ENCODE measurements at places on chromosomes 7 and 10. TPM values are rescaled to one million over a fixed set of nuclear protein-coding genes. Genes with fewer than 3 reads are reported as not detected.
A peak's percentile ranks its signal among the peaks of the same experiment; 100 is the strongest.

The DDC gene
- 213 TPM for polyA plus RNA-seq

The ACTL6B gene
- 2.9 TPM for polyA plus RNA-seq

The TUBB8 gene
- 0.81 TPM for polyA plus RNA-seq

The GAD2 gene
- 1.7 TPM for polyA plus RNA-seq

The ACSL5 gene
- 361 TPM for polyA plus RNA-seq

The HOXA7 gene
- 2.3 TPM for polyA plus RNA-seq

The TMEM176B gene
- 291 TPM for polyA plus RNA-seq

The TFEC gene
- 132 TPM for polyA plus RNA-seq

GRCh38 chr10:80855348-80855971 lies 317.8 kb downstream of the SH2D4B start:
- DNase-seq, result no peak
- no peak overlapping the region for H3K27ac ChIP-seq
- no peaks in the 10 kb centered on the region for H3K36me3 ChIP-seq
- H3K4me3 ChIP-seq, result no peak overlapping the region

DNA sequence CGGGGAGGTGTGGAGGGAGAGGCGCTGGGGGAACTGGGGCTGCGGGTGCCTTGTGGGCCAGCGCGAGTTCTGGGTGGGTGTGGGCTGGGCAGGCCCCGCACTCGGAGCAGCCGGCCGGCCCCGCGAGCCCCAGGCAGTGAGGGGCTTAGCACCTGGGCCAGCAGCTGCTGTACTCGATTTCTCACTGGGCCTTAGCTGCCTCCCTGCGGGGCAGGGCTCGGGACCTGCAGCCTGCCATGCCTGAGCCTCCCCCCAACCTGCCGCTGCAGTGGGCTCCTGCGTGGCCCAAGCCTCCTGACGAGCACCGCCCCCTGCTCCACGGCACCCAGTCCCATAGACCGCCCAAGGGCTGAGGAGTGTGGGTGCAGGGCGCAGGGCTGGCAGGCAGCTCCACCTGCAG lies 116.3 kb downstream of the CFTR start:
- H3K4me1 ChIP-seq, result no peaks in the 10 kb centered on the region
- DNase-seq, result no peak
- H3K27ac ChIP-seq, result no peak overlapping the region
- no peak overlapping the region for H3K4me3 ChIP-seq
- H3K27me3 ChIP-seq, result no peaks in the 10 kb centered on the region
- H3K36me3 ChIP-seq, result peaks cover 11% of the 10 kb centered on the region

DNA sequence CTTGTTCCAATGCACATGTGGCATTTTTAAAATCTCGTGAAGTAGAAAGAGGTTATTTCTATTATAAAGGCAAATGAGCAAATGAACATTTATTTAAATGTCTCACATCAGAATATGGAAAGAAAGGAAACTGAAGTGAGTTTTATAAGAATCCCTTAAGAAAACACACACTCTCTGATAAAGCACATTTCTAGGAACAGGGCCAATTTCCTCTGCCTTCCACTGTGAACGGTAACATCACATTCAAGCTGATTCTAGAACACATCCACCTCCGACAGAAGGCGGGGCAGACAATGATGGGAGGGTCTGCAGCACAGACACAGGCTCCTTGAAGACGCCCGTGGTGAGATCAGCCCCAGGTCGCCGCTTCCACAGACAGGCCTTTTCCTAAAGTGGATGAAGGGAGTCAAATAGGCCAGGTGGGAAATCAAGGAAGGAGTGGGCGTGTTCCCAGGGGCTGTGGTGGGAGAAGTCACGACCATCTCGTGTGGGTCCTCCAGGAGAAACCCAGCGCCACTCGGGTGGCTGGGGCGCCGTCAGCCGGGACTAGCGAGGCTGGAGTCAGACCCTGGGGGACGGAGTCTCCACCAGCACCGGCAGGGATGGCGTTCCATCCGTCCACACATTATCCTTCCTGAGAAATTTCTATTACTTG lies 31.1 kb downstream of the PITRM1 start:
- no peak for DNase-seq
- no peak overlapping the region for H3K27ac ChIP-seq
- no peaks in the 10 kb centered on the region for H3K4me1 ChIP-seq
- H3K27me3 ChIP-seq, result no peaks in the 10 kb centered on the region

DNA sequence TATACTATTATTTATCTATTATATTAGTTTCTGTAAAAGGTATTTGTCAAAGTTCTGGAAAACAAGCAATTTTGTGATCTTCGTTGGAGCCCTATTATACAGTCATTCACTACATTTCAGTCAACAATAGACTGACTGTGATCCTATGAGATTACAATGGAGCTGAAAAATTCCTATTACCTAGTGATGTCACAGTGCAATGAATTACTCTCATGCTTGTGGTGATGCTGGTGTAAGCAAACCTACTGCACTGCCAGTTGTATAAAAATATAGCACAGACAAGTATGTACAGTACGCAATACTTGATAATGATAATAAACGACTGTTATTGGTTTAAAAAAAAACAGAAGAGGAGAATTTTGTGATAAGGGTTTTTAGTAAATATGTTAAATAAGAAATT lies 21.4 kb downstream of the OR6V1 start:
- H3K4me3 ChIP-seq, result no peak overlapping the region
- H3K36me3 ChIP-seq, result no peaks in the 10 kb centered on the region
- H3K27ac ChIP-seq, result no peak overlapping the region

- peaks cover 86% of the 10 kb centered on the region for H3K36me3 ChIP-seq
- H3K27ac ChIP-seq, result peak overlapping the region; percentile 32
- peaks cover 19% of the 10 kb centered on the region for H3K4me1 ChIP-seq
These were observed 23.4 kb downstream of the CAMK2G start for GRCh38 chr10:73850863-73851461.

GRCh38 chr10:123241391-123242141 lies 87.4 kb downstream of the BUB3 start:
- H3K27ac ChIP-seq, result no peak overlapping the region
- H3K4me3 ChIP-seq, result no peak overlapping the region
- no peaks in the 10 kb centered on the region for H3K36me3 ChIP-seq

DNA sequence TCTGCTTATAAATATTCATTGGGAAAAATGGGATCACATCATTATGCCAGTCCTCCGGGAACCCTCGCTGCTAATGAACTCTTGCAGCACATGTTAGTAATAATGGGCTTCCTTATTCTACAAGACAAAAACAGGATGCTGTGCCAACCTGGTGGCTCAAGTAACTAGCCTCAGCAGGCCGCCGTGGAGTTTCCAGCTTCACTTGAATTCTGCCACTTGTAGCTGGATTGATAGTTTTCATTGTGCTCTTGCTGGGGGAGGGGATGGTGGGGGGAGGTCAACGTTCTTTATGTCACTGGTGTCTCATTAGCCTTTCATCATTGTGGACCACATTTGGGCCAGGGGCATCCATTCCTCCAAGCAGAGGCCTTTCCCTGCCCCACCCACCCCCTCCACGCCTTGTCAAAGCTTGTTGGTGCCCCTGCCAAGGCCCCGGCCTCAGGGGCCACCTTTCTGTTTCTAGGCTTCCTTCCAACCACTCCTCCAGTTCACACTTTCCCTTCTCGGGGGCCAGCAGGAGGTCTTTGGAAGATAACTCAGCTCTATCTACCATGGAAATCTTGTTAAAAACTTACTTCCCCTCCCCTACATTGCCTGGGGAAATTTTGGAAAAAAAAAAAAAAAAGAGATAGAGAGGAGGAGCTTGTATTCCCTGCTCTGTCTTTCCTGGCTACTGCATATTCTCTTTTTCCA lies 153.9 kb downstream of the BMPER start:
- no peak for DNase-seq
- no peaks in the 10 kb centered on the region for H3K27me3 ChIP-seq
- no peaks in the 10 kb centered on the region for H3K36me3 ChIP-seq
- no peak overlapping the region for H3K27ac ChIP-seq
- H3K4me3 ChIP-seq, result no peak overlapping the region

GRCh38 chr7:134474828-134475227 lies 15.9 kb upstream of the AKR1B1 start:
- H3K4me3 ChIP-seq, result no peak overlapping the region
- no peaks in the 10 kb centered on the region for H3K4me1 ChIP-seq
- no peaks in the 10 kb centered on the region for H3K36me3 ChIP-seq

DNA sequence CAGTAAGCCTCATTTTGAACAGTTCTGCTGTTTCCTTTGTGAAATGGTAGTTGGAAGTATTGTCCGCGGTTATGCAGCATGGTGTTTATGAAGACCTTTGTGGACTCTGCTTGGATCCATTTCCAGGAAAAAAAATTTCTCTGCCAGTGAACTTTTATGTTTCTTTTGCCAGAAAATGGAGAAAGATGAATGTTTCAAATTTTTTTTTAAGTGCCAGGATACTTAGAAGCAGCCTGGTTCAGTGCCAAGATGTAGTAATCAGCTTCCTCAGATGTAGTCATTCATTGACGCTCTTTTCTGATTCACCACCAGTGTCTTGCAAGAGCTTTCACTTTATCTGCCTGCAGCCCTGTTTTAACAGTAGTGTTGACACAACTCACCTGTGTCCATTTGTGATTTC lies 258.2 kb downstream of the SDK1 start:
- peak overlapping the region; percentile 20 for H3K27ac ChIP-seq
- H3K4me3 ChIP-seq, result no peak overlapping the region
- H3K27me3 ChIP-seq, result no peaks in the 10 kb centered on the region
- peak; percentile 56 for DNase-seq
- no peaks in the 10 kb centered on the region for H3K36me3 ChIP-seq
- peaks cover 7% of the 10 kb centered on the region for H3K4me1 ChIP-seq

GRCh38 chr7:25619963-25620799 lies 391.9 kb upstream of the NPVF start:
- H3K4me3 ChIP-seq, result no peak overlapping the region
- H3K27me3 ChIP-seq, result no peaks in the 10 kb centered on the region
- no peak for DNase-seq
- no peaks in the 10 kb centered on the region for H3K4me1 ChIP-seq

DNA sequence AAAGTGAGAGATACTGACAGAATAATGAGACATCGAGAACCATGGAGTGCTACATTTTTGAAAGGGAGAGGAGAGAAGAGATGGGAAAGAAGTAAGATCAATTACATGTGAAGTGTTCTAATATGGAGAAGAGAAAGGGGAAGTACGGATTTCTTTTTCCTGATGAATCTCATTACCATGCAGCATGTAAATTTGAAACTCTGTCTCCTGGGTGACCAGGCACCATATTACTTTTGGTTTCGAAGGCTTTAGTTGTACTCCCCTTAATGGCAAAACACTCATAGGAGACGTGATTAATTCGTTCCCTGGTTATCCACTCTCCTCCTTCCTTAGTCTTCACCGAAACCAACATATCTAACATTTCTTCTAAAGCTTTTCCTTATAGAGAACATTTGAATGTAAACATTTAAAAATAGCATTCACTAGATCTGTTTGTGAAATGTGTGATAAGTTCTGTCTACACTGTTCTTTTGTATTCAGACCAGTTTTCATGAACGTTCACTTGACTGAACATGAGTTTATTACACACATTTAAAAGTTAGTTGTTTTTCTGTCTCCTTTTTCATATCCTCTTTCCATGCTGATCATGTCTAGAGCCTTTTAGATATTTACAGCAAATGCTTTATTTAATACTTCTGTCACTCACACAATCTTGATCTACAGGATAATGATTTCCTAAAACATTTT lies 80.2 kb upstream of the MSRB2 start:
- no peak overlapping the region for H3K4me3 ChIP-seq
- DNase-seq, result no peak
- no peaks in the 10 kb centered on the region for H3K27me3 ChIP-seq
- no peaks in the 10 kb centered on the region for H3K4me1 ChIP-seq
- no peaks in the 10 kb centered on the region for H3K36me3 ChIP-seq
- no peak overlapping the region for H3K27ac ChIP-seq

GRCh38 chr7:93559639-93560491 lies 14.7 kb downstream of the CALCR start:
- no peaks in the 10 kb centered on the region for H3K27me3 ChIP-seq
- H3K4me1 ChIP-seq, result no peaks in the 10 kb centered on the region
- H3K36me3 ChIP-seq, result no peaks in the 10 kb centered on the region
- no peak for DNase-seq
- no peak overlapping the region for H3K4me3 ChIP-seq

GRCh38 chr7:151277631-151278030 lies 29.1 kb upstream of the SMARCD3 start:
- no peak overlapping the region for H3K4me3 ChIP-seq
- peaks cover 7% of the 10 kb centered on the region for H3K4me1 ChIP-seq
- peaks cover 46% of the 10 kb centered on the region for H3K27me3 ChIP-seq
- H3K27ac ChIP-seq, result no peak overlapping the region
- no peaks in the 10 kb centered on the region for H3K36me3 ChIP-seq

DNA sequence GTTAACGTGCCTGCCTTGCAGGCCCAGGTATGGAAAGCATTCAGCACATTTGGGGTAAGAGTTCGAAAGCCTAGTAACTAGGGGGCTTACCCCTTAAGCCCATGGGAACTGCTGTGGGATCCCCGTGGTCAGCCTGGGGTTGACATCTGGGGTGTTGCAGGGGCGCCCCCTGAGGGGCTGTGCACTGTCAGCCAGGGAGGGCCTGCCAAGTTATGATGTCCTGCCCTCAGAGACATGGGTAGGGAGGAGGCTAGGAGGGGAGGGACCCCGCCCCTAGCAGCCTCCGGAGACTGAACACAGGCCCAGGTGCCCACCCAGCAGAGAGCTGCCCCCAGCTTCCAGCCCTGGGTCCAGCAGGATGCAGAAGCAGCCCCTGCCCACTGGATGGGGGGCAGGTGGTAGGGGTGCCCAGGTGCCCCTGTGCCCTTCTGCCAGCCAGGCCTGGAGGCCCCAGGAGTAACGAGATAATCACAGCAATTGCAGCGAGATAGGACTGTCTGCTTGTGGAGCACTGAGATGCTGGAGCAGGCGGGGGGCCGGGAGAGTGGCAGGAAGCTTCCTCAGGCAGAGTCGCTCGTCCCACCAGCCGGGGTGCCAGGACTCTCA lies 153.3 kb downstream of the UBE2H start:
- H3K4me1 ChIP-seq, result no peaks in the 10 kb centered on the region
- H3K4me3 ChIP-seq, result no peak overlapping the region
- no peak overlapping the region for H3K27ac ChIP-seq
- H3K27me3 ChIP-seq, result peaks cover 7% of the 10 kb centered on the region
- H3K36me3 ChIP-seq, result no peaks in the 10 kb centered on the region

DNA sequence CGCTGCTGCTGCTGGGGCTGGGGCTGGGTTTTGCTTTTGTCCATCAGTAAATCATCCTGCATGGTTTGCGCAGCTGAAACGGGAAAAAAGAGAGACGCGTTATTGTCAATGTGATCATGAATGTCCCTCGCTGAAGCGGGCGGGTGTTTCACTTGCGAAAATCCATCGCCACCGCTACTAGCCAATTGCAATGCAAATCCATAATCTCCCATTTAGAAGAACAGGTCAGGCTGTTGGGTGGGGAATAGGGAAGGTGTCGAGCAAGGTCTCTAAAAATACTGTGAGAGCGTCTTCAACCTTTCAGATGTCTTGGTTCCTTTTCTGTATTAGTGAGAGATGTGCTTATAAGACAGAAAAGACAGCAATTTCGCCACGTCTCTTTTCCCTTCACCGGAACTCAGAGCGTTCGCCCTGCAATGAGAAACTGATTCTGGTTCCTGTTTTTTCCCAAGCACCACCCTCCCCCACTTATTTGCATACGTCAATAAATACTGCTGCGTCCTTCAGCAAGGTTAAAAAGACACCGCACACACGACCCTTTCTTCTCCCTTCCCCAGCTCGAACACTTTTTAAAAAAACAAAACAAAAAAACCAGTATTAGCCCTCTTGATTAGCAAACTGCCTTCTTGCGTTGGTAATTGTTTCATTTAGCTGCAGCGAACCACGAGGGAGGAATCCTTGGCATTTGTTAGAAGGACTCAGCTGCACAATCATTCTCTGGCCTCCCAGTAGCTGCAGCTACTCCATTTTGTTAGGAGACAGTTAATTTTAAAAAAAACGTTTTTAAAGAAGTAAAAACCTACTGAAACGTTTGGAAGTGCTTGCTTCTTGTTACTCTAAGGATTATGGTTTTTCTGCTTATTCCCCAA lies 50.4 kb downstream of the CPEB3 start:
- DNase-seq, result peak; percentile 67
- H3K27ac ChIP-seq, result peak overlapping the region; percentile 76
- H3K27me3 ChIP-seq, result no peaks in the 10 kb centered on the region
- H3K36me3 ChIP-seq, result no peaks in the 10 kb centered on the region
